ENCODE measurements at places on chromosomes 16 and 17.
A peak's percentile ranks its signal among the peaks of the same experiment; 100 is the strongest.

DNA sequence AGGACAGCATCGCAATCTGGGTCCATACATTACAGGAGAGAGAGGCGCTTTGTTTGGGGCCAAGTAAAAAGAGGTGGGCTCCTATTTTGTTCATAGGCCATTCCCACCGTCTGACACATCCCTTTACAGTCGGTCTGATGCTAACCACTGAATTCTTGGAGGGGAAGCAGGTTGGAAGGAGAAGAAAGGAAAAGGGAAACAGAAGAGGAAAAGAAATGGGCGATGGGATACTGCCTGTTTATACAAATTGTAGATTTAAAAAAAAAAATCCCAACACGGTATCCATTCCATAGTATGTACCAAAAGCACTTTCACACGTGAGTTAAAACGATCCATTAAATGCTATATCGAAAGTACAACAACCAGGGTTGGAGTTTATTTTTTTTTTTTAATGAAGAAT lies 4.0 kb upstream of the ZFHX3 start:
- no peak for DNase-seq

- DNase-seq, result no peak
Observed at GRCh38 chr16:88524973-88525662, 45.1 kb upstream of the ZC3H18 start.

- no peak for DNase-seq
Observed at GRCh38 chr16:1902547-1903219, 15.5 kb downstream of the HS3ST6 start.

- no peak for DNase-seq
Observed at GRCh38 chr17:81317961-81318605, 23.0 kb upstream of the SLC38A10 start.

GRCh38 chr17:1511756-1512321 lies 4.6 kb downstream of the INPP5K start:
- DNase-seq, result no peak

- peak; percentile 21 for DNase-seq
Observed at GRCh38 chr17:19645734-19646201, 2.8 kb upstream of the ALDH3A2 start.

DNA sequence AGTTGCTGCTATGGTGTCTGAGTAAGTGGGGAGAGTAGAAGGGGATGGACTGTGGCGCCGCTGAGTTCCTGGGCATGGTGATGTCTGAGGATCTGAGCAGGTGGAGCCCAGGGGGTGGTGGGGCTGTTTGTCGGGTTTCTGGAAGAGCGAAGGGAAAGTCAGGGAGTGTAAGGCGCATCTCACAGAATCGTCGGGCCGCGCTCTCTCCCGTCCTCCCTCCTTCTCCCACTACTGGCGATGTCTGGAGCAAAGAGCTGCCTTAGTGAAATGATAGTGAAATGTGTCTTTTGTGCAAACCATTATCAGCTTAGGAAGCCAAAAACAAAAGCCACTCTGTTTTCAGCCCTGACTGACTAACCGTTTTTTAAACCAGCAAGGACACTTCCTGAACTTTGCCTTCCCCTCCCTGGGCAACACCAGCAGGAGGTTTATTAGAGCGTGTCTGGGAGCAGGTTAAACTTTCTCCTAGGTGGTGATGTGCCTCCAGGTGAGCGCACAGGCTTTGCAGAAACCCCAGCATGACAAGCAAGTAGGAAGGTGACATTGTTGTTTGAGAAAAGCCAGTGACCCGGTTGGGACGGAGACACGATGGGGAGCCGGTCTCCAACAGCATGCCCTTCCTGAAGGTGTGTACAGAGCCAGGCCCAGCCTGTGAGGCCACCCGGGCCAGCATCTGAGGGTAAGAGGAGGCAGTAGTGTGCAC lies 49.1 kb downstream of the RAB11FIP3 start:
- DNase-seq, result no peak

DNA sequence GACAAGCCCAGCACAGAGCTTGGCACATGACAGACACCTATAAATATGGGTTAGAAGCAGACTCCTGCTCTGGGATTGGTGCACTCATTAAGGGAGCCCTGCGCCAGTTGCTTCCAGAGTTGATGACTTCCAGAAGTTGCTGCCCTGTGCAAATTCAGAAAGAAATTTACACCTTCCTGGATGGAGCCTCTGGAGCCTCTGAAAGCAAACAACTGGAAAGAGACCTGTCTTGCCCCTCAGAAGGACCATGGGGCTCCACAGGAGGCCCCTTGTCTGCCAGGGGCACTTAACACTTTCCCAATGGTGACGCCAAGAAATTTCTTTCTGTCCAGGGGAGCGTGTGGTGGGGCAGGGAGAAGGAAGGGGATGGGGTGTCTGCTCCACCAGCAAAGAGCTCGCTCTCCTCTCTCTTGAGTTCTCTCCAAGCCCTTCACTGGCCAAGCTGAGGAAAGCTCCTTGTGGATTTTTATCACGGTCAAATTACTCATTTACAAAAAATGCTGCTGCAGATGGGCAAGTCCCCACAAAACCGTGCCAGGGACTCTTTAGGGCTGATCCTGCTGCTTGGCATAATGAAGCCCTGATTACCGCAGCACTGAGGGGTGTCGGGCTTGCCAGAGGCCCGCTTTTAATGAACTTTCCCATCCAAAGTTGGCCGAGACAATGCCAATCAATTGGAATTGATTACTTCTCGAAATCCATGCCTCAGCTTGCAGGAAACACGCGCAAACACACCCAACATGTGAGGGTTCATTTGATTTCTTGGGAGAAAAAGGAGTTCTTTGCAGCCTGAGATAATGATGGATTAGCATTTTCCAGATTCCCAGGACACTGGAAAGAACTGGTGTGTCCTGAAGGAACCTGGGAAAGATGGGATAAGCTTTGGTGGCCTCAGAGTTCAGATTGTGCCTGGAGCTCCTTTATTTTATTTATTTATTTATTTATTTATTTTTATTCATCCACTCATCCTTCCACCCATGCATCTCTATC lies 583.6 kb upstream of the CDH5 start:
- DNase-seq, result no peak

DNA sequence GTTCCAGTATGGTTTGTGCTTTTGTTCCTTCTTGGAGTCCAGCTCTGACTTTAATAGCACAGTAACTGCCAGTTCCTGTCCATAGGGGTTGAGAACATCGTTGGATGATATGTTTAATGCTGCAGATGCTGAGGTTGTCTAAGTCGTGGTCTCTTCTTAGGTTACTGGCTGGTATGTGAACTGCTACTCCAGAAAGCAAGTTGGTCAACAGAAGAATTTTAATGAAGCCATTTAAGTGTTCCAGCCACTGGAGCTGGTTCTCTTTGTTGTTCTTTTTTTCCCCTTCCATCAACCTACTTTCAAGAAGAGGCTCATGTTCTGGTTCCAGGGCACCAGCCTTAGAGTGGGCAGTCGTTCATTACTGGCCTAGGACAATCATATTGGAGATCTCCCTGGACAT lies 140.3 kb upstream of the TBX2 start:
- no peak for DNase-seq

DNA sequence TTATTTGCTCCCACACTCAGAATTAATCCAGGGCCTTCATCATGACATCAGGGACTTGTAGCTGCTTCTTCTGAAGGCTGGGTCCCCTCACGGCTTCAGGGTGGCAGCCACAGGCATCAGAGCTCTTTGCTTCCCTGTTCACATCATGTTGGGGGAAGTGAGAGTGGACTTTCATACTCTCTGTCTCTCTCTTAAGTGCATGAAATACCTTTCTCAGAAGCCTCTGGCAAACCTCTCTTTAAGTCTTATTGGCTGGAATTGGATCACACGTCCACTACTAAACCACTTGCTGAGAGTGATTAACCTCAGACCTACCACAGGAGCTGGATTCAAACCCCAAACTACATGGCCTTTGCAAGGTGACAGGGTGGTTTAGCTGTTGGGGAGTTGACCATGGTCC lies 17.7 kb upstream of the SALL1 start:
- DNase-seq, result no peak

DNA sequence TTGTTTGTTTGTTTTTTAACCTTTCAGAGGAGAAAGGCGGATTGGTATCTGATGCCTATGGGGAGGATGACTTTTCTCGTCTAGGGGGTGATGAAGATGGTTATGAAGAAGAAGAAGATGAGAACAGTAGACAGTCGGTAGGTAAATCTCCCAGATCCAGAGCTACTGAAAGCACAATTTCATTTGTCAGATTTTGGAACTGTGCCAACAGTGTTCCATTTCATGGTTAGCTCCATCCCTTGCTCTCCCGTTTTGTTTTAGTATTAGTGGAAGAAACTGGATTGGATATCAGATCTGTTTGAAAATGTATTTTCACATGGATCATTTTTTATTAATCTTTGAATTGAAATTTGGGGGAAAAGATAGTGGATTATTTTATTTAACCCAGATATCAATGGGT lies 1.4 kb downstream of the SAP30BP start:
- DNase-seq, result no peak

- peak; percentile 79 for DNase-seq
Observed at GRCh38 chr16:3364774-3365427, 9.2 kb downstream of the OR2C1 start.

- DNase-seq, result no peak
Observed at GRCh38 chr16:17367036-17367435, 103.7 kb downstream of the XYLT1 start.

DNA sequence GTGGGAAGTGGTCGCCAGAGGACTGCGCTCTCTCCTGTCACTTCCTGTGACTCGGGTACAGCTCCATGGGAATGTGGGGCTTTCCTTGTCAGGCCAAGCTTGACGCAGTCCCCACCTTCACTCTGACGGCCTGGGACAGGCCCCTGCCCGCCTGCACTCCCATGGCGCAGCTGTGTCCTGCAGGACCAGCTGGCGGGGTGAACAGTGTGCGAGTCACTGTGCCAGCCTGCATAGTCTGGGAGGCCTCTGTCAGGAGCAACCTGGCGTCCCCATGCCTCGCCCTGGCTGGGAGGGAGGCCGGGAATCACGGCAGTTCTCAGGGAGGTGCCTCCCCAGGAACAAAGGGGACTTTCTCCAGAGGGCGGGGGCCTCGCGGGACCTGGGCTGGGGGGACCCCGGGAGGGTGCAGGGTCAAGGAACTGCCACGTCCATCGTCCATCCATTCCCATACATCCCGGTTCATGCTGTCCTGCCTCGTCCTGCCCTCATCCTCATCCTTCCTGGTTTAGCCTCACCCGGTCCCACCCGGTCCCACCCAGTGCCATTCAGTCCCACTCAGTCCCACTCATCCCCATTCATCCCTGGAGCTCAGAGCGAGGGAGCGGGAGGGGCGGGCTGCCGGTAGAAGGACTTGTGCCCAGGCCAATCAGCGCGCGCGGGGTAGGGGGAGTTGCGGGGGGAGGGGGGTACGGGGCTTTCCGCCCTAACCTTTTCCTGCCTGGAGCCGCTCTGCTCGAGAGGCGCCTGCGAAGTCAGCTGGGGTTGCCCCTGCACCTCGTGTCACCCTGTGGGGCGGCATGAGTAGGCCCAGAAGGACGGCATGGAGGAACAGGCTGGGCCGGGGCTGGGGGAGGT lies 13.4 kb downstream of the FLYWCH1 start:
- DNase-seq, result no peak

DNA sequence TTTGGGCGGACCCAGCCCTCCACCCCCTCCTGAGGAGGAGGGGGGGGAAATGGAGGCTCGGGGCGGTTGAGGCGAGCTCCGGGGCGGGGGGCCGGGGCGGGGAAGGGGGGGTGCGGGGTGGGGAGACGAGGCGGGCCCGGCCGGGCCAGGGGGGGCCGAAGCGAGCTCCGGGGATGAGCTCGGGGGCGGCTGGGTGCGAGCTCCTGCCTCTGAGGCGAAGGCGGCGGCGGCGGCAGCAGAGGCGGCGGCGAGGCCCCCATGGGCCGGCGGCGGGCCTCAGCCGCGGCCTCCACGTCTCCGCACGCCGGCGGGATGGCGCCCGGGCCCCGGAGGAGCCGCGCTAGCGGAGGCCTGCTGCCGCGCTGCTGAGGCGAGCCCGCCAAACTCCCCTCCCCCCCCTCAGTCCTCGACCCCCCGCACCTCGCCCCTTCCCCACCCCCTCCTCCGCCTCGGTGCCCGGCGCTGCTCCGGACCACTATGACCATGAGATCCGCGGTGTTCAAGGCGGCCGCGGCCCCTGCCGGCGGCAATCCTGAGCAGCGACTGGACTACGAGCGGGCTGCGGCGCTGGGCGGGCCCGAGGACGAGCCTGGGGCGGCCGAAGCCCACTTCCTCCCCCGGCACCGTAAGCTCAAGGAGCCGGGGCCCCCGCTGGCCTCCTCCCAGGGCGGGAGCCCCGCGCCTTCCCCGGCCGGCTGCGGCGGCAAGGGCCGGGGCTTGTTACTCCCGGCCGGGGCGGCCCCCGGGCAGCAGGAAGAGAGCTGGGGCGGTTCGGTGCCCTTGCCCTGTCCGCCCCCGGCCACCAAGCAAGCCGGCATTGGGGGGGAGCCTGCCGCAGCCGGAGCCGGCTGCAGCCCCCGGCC lies 596 bp downstream of the MSL1 start:
- DNase-seq, result no peak

- DNase-seq, result no peak
Observed at GRCh38 chr17:68621065-68621464, 19.9 kb upstream of the FAM20A start.

DNA sequence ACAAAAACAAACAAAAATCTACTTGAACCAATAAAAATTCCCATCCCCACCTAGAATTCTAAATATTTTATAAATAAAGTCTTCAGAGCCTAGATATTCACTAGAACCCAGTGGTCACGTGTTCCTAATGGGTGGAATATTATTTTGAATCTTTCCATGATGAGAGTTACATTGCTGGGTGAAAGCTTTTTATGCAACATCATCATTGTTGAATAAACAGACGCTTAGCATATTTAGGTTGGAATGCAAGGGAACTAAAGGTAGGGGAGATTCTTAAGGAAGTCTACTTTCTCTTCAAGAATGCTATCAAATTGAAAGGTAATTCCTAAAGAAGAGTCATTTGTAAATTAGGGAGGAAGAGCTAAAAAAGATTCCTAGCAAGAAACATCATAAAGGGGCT lies 723.1 kb downstream of the WWOX start:
- no peak for DNase-seq

GRCh38 chr16:9112166-9112843 lies 20.9 kb downstream of the HAPSTR1 start:
- no peak for DNase-seq

DNA sequence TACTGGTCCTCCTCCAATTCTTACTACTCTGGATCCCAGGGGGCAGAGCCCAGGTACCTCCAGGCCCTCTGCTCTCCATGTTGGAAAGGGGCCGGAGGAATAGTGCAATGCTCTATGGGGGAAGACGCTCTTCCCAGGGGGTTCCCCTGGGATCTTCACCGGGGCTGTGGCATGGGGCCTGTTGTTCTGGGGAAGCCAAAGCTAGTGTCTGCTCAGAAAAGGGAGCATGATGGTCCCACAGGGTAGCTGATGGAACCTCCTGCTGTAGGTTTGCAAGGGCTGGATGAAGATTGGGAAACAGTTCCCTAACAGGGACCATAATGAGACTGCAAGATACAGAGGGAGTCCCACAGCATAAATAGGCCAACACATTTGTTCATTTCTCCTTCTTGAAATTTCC lies 114.7 kb downstream of the IRX5 start:
- DNase-seq, result no peak
